GM13977 (cell line): ENCODE measurements at places on chromosomes 5 and 9.

DNA sequence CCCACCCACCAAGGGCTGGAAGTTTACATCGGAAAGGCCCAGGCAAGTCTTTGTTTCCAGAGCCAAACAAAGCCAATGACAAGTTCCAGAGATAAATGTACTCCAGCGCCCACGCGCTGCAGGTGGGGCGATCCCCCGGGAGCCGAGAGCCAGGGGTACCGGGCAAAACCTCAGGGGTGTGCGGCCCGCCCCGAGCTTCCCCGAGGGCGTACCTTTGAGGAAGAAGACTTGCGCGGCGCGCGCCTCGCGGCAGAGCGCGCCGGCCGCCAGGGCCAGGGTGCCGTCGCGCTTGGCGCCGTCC, 671 bp downstream of the DUSP1 start:
- no peak for DNase-seq

GRCh38 chr5:26757941-26758340, 280.4 kb downstream of the CDH9 start:
- DNase-seq, result no peak

DNA sequence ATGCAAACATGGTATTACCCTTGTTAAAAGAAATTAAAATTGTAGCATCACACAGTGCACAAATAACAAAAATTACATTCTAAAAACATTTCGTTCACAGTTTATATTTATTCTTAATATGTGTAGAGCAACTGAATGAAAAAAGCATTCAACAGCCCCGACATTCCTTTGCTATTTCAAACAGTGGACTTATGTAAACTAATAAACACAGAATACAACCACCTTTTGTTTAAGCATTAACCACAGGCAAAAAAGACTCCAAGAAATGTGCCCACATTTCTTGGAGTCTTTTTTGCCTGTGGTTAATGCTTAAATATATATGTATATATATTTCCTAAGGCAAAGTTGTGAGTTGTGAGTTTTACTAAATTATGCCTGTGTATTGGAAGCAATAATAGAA, 532.5 kb upstream of the DAP start:
- no peak for DNase-seq

DNA sequence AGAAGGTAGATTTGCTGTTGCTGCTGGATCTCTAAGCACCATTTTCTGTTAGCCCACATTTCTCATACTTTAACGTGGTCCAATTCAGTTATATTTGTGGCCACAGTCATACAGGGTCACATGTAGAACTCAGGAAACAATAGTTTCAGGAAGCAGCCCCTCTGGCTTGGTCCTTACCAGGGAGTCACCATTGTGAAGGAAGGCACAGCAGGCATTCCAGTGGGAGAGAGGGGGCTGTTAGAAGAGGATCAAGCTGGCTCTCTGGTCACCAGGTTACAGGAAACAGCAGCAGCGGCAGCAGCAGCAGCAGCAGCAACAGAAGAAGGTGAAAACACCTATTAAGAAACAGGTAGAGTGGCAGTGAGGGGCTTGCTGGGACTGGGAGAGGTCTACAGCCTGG, 14.5 kb downstream of the C9orf43 start:
- no peak for DNase-seq

GRCh38 chr5:76513476-76513875, 109.7 kb downstream of the F2RL2 start:
- DNase-seq, result no peak

DNA sequence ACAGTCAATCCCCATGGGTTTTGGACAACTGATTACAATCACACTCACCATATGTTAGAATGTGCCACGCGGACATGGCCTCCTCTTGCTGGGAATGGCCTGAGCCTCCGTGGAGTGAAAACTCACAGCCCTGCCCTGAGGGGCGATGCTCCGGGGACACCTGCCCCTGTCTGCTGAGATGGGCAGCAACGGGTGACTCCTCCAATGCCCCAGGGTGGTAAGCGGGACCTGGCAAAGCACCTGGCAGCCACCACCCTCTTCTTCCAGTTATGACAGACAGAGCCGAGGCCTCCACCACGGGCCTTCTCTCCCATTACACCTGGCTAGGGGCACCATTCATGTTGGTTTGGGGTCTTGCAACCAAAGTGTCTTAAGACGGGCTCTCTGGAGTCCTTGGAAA, 94.9 kb upstream of the COL5A1 start:
- no peak for DNase-seq

- no peak for DNase-seq
Observed at GRCh38 chr5:80754900-80755299, 100.1 kb upstream of the DHFR start.
